IPS DF 6.9 (cell line): ENCODE measurements at places on chromosomes 6 and 20.
A peak's percentile ranks its signal among the peaks of the same experiment; 100 is the strongest.

DNA sequence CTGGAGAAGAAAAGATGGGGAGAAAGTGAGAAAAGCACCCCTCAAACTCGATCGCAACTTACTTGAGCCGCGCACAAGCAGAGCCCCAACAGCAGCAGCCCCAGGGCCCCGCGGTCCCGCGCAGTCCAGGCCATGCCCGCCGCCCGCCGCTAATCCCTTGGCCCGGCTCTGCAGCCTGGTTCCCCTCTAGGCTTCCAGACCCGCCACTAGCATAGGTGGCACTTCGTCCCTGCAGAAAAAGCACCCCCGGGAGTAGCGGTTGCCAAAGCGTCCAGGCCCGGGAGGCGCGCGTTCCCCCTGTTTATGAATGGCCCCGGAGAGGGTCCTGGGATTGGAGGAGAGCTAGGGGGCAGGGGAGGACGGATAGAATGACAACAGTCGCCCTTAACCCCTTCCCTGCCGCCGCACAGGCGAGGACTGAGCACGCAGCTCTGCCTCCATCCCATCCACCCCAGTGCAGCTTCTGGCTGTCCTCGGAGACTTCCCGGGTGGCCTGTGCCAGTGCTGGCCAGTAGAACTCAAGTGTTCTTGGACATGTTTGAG, 19.9 kb downstream of the COL9A1 start:
- H3K27ac ChIP-seq: no peak overlapping the region
- peak overlapping the region; percentile 40; the same call in 1 of the 2 replicates for H3K4me3 ChIP-seq
- H3K36me3 ChIP-seq: no peaks in the 10 kb centered on the region
- H3K27me3 ChIP-seq: peaks cover 15% of the 10 kb centered on the region; the same call in 1 of the 2 replicates

GRCh38 chr6:121884091-121884490, 448.6 kb downstream of the GJA1 start:
- no peaks in the 10 kb centered on the region for H3K27me3 ChIP-seq
- H3K4me3 ChIP-seq: no peak overlapping the region
- DNase-seq: no peak
- no peaks in the 10 kb centered on the region for H3K36me3 ChIP-seq

DNA sequence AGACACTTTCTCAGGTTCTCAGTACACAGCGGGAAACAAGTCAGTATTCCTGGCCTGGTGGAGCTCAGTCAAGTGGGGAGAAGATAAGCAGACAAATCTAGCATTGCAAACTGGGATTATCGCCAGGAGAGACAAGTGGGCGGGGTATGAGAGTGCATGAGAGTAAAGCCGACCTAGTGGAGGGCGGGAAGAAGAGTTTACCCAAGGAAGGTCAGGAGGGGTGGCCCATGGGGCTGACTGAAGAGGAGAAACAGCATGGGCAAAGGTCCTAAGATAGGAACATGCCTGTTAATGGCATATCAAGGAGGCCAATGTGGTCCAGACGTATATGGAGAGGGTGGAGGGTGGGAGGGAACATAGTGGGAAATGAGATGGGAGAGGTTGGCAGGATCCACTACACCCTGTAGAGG, 12.4 kb upstream of the CSNK2A1 start:
- H3K27ac ChIP-seq: no peak overlapping the region
- DNase-seq: no peak
- H3K4me3 ChIP-seq: no peak overlapping the region
- no peaks in the 10 kb centered on the region for H3K4me1 ChIP-seq
- H3K27me3 ChIP-seq: no peaks in the 10 kb centered on the region

GRCh38 chr6:134495890-134496248, 178.0 kb upstream of the SGK1 start:
- no peaks in the 10 kb centered on the region for H3K27me3 ChIP-seq
- no peak overlapping the region for H3K4me3 ChIP-seq
- no peaks in the 10 kb centered on the region for H3K4me1 ChIP-seq
- H3K36me3 ChIP-seq: no peaks in the 10 kb centered on the region

DNA sequence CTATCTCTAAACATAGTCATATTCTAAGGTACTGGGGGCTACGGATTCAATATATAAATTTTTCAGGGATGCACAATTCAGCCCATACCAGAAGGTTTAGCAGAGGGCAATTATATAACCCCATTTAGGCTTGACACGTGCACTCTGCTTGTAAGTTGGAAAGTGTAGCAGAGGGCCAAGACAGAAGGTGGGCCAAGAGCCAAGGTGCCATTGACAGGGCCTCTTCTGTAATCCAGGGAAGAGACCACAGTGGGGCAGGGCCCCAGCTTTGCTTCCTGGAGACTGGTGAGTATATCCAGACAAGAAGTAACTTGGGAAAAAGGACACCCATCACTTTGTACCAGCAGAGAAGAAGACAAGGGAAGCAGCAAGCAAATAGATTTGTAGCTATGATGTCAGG, 672.4 kb upstream of the MARCKS start:
- no peaks in the 10 kb centered on the region for H3K4me1 ChIP-seq
- H3K27ac ChIP-seq: no peak overlapping the region
- no peaks in the 10 kb centered on the region for H3K36me3 ChIP-seq

DNA sequence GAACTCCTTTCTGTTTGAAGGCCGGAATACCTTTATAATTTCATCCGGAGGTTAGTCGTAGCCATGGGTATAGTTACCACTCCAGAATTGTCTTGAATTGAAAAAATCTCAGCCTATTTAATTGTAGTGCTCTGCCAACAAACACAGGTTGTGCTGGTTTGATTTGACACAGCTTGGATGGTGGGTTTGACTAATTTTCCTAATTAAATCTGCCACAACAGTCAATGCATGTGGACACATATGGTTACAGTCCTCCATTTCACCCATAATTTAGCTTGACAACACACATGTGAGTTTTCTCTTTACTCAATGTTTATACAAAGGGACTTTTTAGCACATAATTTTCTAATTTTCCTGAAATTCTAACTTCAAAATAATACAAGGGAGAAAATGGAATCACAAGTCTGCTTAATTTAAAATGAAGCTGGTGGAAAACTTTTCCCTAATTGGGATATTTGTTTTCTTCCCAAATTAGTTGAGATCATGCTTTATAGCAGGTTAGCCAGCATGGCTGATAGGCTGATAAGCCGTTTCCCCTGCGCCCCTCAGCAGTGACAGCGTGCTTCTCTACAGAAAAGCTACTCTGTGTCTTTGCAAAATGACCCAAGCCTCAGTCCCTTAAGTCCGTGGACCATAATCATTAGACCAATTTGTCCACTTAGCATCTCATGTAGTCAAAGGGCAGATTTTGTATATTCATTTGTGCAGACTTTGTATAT, 463.5 kb upstream of the FLRT3 start:
- DNase-seq: no peak
- no peaks in the 10 kb centered on the region for H3K36me3 ChIP-seq
- H3K4me1 ChIP-seq: no peaks in the 10 kb centered on the region
- H3K4me3 ChIP-seq: no peak overlapping the region

- no peak for DNase-seq
- H3K27ac ChIP-seq: no peak overlapping the region
- H3K4me3 ChIP-seq: no peak overlapping the region
- H3K27me3 ChIP-seq: no peaks in the 10 kb centered on the region
- no peaks in the 10 kb centered on the region for H3K36me3 ChIP-seq
These were observed 17.4 kb downstream of the HSF2 start for GRCh38 chr6:122416825-122417224.

GRCh38 chr6:133681891-133682290, 207.0 kb upstream of the TCF21 start:
- DNase-seq: peak; percentile 55
- H3K36me3 ChIP-seq: no peaks in the 10 kb centered on the region
- H3K27ac ChIP-seq: peak overlapping the region; percentile 51
- H3K27me3 ChIP-seq: no peaks in the 10 kb centered on the region
- H3K4me1 ChIP-seq: peaks cover 3% of the 10 kb centered on the region

- DNase-seq: no peak
- H3K4me1 ChIP-seq: no peaks in the 10 kb centered on the region
- no peak overlapping the region for H3K27ac ChIP-seq
These were observed 161.9 kb downstream of the KIF16B start for GRCh38 chr20:16411361-16411760.

DNA sequence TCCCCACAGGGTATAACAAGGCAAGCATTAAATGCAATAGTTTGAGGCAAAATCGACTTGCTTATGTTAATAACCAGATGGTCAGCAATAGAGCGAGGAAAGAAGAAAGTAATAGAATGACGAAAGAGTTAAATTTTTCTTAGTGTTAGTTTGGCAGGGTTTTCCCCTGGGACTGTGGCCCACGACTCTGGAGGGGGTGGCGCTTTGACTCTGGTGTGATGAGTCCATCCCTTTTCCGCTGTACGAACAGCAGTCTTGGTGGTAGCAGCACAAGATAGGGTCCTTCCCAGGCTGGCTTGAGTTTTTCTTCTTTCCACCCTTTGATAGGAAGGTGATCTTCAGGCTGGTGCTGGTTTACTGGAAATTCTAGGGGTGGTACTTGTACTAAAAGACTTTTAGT, 69.2 kb upstream of the GMDS start:
- H3K27me3 ChIP-seq: no peaks in the 10 kb centered on the region
- no peak overlapping the region for H3K27ac ChIP-seq
- no peaks in the 10 kb centered on the region for H3K36me3 ChIP-seq

GRCh38 chr6:109687271-109687761, 3.7 kb downstream of the AK9 start:
- no peaks in the 10 kb centered on the region for H3K36me3 ChIP-seq
